ENCODE measurements at places on chromosomes 2 and 18. TPM values are rescaled to one million over a fixed set of nuclear protein-coding genes. Genes with fewer than 3 reads are reported as not detected.

Gene RAB27B
- polyA plus RNA-seq, result 0.24 TPM

Gene COL4A3
- polyA plus RNA-seq, result not detected

GRCh38 chr2:235851828-235852525 lies 316.2 kb downstream of the GBX2 start:
- H3K27ac ChIP-seq, result no peak overlapping the region
- DNase-seq, result no peak
- no peaks in the 10 kb centered on the region for H3K4me1 ChIP-seq
- H3K27me3 ChIP-seq, result no peaks in the 10 kb centered on the region

Gene SERPINB7
- 76.5 TPM for polyA plus RNA-seq

- no peaks in the 10 kb centered on the region for H3K36me3 ChIP-seq
- no peak overlapping the region for H3K27ac ChIP-seq
- H3K27me3 ChIP-seq, result no peaks in the 10 kb centered on the region
- H3K4me3 ChIP-seq, result no peak overlapping the region
- no peak for DNase-seq
Observed at GRCh38 chr2:60317034-60317386, 236.4 kb downstream of the BCL11A start.

DNA sequence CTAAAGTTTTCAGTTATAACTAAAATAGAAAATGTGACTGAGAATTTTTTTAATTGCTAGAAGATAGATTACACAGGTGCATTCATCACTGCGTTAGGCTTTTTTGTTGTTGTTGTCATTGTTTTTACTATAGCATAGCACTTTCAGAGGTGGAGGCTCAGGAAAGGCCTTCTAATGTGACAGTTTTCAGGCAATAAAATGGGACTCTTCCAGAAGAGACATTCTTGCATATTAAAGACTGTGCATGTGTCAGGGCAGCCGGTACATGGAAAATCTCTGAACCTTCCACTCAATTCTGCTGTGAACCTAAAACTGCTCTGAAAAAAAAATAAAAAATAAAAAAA lies 175.2 kb downstream of the METTL4 start:
- no peak for DNase-seq
- H3K27me3 ChIP-seq, result no peaks in the 10 kb centered on the region
- no peak overlapping the region for H3K27ac ChIP-seq
- no peak overlapping the region for H3K4me3 ChIP-seq
- no peaks in the 10 kb centered on the region for H3K36me3 ChIP-seq
- no peaks in the 10 kb centered on the region for H3K4me1 ChIP-seq

DNA sequence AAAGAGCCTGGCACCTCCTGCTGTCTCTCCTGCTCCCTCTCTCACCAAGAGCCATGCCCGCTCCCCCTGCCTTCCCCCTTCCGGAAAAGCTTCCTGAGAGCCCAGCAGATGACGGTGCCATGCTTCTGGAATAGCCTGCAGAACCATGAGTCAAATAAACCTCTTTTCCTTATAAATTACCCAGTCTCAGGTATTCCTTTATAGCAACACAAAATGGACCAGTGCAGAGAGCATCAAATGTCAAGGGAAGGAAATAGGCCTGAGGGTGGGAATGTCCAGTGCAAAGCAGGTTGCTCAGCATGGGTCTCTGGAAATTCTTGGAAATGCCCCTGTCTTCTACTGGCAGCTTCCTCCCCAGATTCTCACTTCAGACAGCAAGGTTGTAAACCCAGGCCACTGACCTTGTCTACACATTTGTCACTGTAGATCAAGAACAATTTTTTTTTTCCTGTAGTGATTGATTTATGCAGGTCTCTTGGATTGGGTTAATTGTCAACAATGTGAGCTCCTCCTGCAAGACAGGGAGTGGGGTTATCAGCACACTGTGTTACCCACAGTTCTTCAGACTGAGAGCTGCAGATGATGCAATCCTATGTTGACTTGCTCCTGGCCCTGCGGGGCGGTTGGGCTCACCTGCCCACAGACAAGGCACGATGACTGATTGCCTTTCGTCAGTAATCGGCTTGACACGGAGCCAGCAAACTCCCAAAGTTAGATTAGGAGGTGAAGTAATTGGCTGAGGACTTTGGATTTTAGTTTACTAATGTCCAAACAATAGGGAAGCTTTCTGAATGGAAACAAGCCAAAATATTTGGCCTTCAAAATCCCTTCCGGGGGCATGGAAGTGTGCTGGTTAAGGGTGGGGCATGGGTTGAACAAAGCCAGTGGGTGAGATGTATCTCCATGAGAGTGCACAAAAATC lies 5.4 kb upstream of the BOD1L2 start:
- H3K36me3 ChIP-seq, result no peaks in the 10 kb centered on the region
- no peak overlapping the region for H3K4me3 ChIP-seq
- H3K4me1 ChIP-seq, result no peaks in the 10 kb centered on the region
- H3K27ac ChIP-seq, result no peak overlapping the region
- no peak for DNase-seq
- no peaks in the 10 kb centered on the region for H3K27me3 ChIP-seq

DNA sequence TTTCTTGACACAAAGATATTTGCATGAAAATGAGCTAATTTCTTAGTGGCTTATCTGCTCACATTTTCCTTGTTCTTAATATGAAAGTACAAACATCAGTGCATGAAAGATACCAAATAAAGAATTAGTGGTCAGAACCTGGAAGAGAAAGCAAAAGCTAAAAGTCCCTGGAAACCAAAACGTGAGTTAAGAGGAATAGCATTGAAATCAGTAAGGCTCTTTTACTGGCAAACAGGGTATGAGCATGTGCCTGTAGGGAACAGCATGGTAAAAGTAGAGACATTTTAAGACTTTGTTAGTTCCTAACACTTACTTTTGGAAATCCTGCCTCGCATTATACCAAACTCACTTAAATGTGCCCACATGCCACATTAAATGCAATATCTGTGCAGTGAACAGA lies 31.9 kb upstream of the CWC22 start:
- no peaks in the 10 kb centered on the region for H3K4me1 ChIP-seq
- no peaks in the 10 kb centered on the region for H3K27me3 ChIP-seq
- no peak overlapping the region for H3K27ac ChIP-seq
- no peak overlapping the region for H3K4me3 ChIP-seq

GRCh38 chr2:127404466-127405254 lies 13.6 kb upstream of the PROC start:
- H3K27ac ChIP-seq, result no peak overlapping the region
- no peaks in the 10 kb centered on the region for H3K36me3 ChIP-seq
- H3K4me1 ChIP-seq, result peaks cover 16% of the 10 kb centered on the region

DNA sequence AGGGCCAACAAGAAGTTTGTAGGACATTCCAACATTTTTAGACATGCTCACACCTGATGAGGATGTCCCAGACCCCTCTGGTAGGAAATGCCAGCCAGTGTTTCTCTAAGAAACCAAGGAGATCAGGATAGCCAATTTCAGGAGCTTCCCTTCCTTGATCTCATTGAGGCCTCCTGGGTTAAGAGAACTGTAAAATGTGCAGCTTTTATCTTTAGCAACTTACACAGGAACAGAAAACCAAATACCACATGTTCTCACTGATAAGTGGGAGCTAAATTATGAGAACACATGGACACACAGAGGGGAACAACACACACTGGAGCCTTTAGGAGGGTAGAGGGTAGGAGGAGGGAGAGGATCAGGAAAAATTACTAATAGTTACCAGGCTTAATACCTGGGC lies 99.6 kb upstream of the MAP2 start:
- H3K27ac ChIP-seq, result no peak overlapping the region
- no peaks in the 10 kb centered on the region for H3K27me3 ChIP-seq
- no peak for DNase-seq
- no peak overlapping the region for H3K4me3 ChIP-seq
- H3K4me1 ChIP-seq, result no peaks in the 10 kb centered on the region

Gene HDHD2
- polyA plus RNA-seq, result 7.2 TPM

Gene SAG
- not detected for polyA plus RNA-seq

DNA sequence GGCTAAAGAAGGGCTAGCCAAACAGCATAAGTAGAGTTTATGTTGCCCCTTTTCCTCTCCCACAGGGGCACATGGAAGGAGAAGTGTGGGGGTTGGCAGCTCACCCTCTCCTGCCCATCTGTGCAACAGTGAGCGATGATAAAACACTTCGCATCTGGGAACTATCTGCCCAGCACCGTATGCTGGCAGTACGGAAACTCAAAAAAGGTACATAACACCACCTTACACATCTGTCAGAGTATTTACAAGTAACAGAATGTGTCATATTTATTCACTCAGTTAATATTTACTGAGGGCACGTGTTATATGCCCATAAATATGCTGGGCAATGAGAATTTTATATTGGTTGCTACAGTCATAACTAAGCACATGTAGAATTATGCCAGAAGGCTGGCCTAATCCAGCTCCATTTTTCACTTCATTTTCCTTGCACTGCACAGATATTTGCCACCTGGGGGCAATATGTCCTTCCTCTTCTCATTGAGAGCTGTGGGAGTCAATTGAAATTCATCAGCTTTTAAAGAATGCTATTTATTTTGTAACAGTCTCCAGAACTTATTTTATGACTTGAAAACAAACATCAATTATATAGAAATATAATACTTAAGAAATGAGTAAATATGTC lies 150.6 kb downstream of the RTN4 start:
- no peaks in the 10 kb centered on the region for H3K27me3 ChIP-seq
- H3K4me1 ChIP-seq, result peaks cover 7% of the 10 kb centered on the region
- no peaks in the 10 kb centered on the region for H3K36me3 ChIP-seq
- no peak overlapping the region for H3K27ac ChIP-seq
- no peak overlapping the region for H3K4me3 ChIP-seq

Gene RGPD3
- polyA plus RNA-seq, result 0.06 TPM

DNA sequence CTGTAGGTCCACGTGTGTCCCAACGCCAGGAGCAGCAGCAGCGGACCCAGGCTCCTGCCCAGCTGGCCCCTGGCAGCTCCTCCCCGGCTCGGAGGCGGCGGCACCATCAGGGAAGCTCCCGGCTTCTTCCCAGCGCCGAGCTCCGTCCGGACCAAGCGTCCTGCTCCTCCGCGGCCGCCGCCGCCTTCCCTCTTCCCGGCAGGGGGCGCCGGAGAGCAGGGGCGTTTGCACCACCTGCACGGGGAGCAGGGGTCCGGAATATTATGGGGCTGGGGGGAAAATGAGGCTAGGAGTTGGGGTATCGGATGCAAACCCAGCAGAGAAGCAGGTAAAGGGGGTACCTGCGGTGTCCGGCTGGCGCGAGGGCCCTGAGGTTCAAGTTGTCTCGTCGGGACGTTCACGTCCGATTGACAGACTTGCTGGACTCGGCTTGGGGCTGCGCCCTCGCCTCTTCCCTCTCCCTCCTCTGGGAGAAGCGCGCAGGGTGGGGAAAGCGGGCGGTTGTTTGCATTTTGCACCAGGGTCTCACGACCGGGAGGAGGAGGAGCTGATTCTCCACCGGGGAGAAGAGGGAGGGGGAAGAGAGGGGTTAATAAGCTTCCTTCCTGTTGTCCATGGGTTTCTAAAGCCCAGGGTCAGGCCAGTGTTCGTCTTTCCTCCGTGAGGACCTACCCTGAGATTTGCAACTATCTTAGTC lies at the start of gene CCBE1:
CCBE1 (minus strand) TSS at position 188 of the 697 bp plus-strand sequence.
- H3K27ac ChIP-seq, result peak within 1 kb of the TSS; percentile 63
- no peaks in the 10 kb centered on the region for H3K27me3 ChIP-seq
- peak; percentile 71 for DNase-seq
- H3K4me3 ChIP-seq, result peak within 1 kb of the TSS; percentile 71

GRCh38 chr2:204110338-204110741 lies 173.8 kb downstream of the ICOS start:
- H3K27me3 ChIP-seq, result peaks cover 22% of the 10 kb centered on the region
- H3K36me3 ChIP-seq, result no peaks in the 10 kb centered on the region
- H3K4me1 ChIP-seq, result no peaks in the 10 kb centered on the region
- H3K27ac ChIP-seq, result no peak overlapping the region
- no peak for DNase-seq

Gene C2orf15
- polyA plus RNA-seq, result not detected

- DNase-seq, result no peak
- H3K27ac ChIP-seq, result no peak overlapping the region
- H3K27me3 ChIP-seq, result peaks cover 12% of the 10 kb centered on the region
Observed at GRCh38 chr2:16511041-16511440, 154.6 kb downstream of the CYRIA start.

DNA sequence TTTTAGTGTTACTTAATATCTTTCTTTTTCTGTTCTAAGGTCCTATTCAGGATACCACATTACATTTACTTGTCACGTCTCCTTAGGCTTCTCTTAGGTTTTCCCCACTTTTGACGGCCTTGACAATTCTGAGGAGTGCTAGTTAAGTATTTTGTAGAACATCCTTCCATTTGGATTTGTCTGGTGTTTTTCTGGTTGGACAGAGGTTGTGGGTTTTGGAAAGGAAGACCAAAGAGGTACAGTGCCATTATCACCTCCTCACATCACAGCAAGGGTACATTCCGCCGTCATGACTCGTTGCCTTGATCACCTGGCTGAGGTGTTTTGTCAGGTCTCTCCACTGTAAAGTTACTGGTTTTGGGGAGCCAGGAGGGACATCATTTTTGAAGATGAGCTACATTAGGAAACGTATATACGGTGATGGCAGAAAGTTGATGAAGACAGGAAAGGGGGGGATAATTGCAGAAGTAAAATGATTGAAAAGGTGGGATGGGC lies 88.4 kb upstream of the TMEM247 start:
- H3K27me3 ChIP-seq, result no peaks in the 10 kb centered on the region
- no peak overlapping the region for H3K27ac ChIP-seq
- peaks cover under 1% of the 10 kb centered on the region for H3K4me1 ChIP-seq
- H3K36me3 ChIP-seq, result peaks cover 25% of the 10 kb centered on the region

DNA sequence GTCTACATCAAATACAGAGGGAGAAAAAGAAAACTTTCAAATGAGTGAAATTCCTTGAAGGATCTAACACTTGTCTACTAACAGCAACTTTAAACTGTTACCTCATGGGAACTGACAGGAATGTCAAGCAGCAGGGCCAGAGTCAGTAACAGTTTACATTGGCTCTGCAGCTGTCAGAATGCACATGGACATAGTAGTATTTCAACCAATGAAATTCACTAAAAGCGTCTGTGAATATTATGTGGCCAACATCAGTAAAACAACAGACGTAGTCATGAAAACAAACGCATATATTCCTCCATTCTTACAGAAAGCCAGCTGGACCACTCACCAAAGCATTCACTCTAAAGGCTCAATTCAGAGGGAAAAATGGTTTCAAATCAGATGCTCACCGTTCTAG lies 79.3 kb upstream of the RNU4ATAC start:
- H3K36me3 ChIP-seq, result peaks cover 23% of the 10 kb centered on the region
- peaks cover 11% of the 10 kb centered on the region for H3K4me1 ChIP-seq
- H3K4me3 ChIP-seq, result no peak overlapping the region
- no peaks in the 10 kb centered on the region for H3K27me3 ChIP-seq

DNA sequence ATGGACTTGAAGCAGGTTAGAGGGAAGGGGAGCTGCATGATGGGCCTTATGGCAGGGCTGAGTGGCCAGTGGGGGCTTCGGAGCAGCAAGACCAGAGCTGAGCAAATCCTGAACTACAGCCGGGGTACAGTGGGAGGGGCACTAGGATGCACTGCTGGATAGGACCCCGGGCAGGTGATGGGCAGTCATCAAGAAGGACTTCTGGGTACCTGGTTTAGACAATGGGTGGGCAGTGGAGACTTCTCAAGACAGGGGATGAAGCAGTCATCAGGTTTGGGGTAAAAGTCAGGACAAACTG lies 507.4 kb upstream of the MYT1L start:
- DNase-seq, result no peak
- no peaks in the 10 kb centered on the region for H3K36me3 ChIP-seq
- no peak overlapping the region for H3K27ac ChIP-seq
- no peaks in the 10 kb centered on the region for H3K27me3 ChIP-seq
- no peak overlapping the region for H3K4me3 ChIP-seq

Gene RBM43
- polyA plus RNA-seq, result 3.1 TPM

GRCh38 chr2:189113963-189114362 lies 65.6 kb downstream of the COL5A2 start:
- H3K36me3 ChIP-seq, result peaks cover 14% of the 10 kb centered on the region
- DNase-seq, result peak; percentile 44
- H3K27ac ChIP-seq, result peak overlapping the region; percentile 74
- H3K4me1 ChIP-seq, result peaks cover 19% of the 10 kb centered on the region

Gene HRH4
- not detected for polyA plus RNA-seq
